ENCODE measurements at places on chromosomes 2 and 18.

- no peak for DNase-seq
Measured at GRCh38 chr2:226064932-226065570, 665.5 kb downstream of the NYAP2 start.

DNA sequence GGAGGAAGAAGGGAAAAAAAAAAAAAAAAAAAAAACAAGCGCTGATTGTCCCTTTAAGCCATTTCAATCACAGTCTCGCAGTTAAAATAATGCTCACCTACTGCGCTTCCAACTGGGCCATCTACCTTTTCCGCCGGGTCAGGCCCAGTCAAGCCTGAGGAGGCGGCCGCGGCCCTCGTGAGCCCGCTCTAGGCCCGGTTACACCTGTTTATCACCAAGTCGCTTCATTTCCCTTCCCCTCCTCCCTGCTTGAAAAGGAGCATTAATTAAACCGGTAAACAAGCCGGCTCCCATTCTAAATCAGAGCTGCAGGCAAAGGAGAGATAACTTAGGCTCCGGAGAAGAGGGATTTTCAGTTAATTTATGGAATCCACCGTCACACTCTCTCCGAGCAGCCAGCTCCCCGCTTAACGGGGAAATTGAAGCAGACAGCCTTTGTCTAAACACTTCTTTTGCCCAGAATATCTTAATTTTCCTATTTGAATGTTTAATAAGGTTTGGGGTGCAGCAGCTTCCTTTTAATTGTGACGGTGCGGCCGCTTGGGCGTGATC, 140.1 kb upstream of the SIX3 start:
- no peak for DNase-seq

DNA sequence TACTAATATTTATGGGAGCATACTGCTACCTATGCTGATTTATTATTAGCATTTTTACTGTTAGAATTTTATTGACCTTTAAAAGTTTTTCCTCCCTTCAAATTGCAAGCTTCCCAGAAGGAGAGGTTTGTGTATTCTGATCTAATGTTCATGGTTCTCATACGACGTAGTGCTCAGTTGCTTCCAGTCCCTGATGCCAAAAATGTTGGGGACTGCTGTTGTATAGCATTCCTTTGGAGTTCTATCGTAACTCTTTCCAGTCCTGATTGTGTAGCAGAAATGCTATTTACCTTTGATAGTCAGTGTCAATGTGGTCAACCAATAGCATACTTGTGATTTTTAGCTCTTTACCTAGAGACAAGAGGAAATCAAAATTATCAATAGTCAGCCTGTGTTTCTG, 69.5 kb upstream of the ZSWIM2 start:
- DNase-seq: no peak

DNA sequence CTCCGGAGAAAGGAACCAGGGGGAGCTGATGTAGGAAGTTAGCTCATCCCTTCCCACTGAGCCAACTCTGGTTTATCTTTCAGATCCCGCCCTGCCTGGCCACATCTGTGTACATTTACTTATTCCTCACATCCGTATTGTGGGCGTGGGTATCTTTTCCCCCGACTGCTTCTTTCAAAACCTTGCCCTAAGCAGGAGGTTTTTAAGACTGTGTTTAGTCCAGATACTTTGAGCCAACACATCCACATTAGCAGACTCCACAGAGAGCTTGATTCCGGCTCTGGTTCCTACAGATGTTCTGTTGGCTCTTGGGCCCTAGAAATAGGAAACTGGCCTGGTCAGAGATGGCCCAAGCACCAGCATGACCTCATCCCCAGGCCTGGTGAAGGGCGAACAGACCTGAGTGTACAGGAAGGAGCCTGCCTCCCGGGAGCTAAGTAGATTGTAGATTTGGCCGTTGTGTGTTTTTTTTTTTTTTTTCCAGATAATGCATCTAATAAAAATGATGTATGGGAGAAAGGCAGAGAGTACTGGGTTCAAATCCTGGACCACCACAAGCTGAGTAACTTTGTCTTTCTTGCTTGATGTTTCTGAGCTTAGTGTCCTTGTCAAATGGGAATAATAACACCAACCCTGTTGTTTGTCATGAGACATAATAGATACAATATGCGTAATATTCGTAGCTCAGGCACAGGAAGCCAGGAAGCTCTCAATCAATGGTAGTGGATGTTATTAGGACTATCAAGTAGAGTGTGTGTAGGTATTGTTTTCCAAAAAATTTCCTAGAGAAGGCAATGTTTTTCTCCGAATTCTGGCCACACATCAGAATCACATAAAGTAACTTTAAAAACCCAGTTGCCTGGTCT, 92.3 kb downstream of the PRKCE start:
- no peak for DNase-seq

DNA sequence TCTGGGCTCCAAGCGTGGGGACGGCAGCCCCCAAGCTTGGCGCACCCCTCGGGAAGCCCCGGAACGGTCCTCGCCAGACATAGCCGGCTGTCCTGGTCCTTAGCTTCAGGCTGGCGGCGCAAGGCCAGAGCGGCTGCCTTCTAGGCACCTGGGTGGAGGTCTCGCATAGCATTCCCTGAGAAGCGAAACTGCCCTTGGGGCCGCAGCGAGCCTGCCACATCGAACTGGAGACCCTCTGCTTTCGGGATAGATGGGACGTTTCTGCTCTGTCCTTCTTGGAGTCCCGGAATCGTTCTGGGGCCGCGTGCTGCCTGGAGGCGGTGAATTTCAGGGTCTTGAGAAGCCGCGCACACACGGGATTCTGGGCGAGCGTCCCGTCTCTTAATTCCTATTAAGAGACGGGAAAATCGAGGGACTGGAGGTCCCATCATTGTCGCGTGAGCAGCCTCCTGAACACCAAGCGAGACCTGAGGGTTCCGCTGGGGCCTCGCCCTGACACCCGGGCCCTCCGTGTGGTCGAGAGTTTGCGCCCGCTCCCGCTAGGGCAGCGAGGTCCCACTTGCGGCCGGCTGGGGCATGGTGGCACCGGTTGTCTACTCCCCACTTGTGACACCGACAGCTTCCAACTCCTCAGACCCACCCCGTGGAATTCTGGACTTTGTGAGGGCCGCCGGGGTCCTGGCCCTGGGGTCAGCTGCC, 9.7 kb upstream of the EN1 start:
- no peak for DNase-seq

GRCh38 chr18:34709750-34710441, at the start of gene DTNA:
TSS of gene DTNA (plus strand) at chr18:34710298. CDS start at chr18:34755977, 45,679 bp downstream.
- peak; percentile 15 for DNase-seq

GRCh38 chr2:109084341-109084740, 44.7 kb upstream of the SH3RF3 start:
- DNase-seq: no peak

DNA sequence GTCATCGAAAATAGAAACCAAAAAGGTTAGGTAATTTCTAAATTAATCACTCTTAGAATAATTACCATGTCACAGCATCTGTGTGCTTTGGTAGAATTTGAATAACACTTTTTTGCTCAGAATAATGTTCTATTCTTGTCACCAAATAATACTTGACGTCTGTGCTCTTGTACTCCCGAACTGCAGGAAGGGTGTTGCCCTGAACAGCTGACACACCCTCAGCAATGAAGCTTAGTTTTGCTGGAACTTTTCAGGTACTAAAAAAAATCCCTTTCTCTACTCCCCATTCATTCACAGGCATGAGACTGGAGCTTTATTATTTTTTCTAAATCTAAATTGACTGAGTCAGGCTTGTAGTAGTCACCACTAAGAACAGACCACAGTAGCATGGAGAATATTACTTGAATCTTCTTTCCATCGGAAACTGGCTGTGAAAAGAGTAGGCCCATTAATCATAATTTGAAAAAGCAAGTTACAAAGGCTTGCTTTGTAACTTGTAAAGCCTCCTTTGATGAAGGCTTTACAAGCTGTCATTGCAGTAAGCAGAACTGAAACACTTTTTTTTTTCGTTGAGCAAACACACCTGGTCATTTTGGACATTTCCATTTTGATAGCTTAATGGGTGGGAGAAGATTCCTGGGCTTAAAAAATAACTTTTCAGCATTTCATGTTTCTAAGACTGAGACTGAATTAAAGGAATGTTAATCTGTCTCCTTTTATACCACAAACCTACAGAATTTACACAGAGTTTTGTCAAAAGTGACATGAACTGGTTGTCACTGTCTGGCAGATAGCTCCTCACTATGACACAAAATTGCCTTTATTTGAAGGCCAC, 70.3 kb upstream of the PELI1 start:
- DNase-seq: no peak

DNA sequence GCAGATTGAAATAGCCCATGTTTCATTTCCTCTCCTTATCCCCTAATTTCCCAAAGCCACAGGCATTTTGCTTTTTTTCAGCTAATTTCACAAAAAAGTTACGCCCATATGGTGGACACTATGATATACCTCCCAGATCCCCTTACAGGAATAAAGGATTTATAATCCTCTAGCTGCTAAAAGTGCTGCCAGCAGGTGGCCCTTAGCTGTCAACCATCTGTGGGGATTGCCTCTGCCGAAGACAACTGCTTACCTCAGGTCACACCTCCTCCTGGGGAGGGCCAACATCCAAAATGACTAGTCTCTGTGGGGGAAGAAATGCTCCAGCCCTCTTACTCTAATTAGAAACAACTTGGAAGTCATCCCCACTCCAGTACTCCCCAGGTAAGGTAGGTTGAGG, 61.0 kb upstream of the EPB41L3 start:
- DNase-seq: no peak

Data from AML-193 (cell line).